ENCODE measurements at places on chromosomes 16 and 17.

DNA sequence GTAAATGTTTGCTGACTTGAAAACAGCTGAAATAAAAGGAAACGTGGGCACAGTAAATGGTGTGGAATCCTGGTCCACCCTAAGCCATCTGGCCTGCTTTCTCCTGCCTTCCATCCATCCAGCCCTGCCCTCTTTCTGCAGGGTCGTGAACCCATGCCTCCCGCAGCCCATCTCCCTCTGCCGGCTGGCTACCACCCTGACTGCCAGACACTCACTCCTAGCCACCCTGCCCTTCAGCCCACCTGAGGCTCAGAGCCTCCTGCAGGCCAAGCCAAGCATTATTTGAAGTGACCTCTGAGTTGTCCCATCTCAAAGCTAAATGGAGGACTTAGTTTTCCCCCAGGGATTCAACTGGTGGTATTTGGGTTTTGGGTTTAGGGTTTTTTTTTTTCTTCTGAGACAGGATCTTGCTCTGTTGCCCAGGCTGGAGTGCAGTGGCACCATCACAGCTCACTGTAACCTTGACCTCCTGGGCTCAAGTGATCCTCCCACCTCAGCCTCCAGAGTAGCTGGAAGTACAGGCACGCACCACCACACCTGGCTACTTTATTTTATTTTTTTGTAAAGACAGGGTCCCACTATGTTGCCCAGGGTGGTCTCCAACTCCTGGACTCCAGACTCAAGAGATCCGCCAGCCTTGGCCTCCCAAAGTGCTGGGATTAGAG, 8.4 kb downstream of the ZDHHC1 start:
- no peak for DNase-seq

DNA sequence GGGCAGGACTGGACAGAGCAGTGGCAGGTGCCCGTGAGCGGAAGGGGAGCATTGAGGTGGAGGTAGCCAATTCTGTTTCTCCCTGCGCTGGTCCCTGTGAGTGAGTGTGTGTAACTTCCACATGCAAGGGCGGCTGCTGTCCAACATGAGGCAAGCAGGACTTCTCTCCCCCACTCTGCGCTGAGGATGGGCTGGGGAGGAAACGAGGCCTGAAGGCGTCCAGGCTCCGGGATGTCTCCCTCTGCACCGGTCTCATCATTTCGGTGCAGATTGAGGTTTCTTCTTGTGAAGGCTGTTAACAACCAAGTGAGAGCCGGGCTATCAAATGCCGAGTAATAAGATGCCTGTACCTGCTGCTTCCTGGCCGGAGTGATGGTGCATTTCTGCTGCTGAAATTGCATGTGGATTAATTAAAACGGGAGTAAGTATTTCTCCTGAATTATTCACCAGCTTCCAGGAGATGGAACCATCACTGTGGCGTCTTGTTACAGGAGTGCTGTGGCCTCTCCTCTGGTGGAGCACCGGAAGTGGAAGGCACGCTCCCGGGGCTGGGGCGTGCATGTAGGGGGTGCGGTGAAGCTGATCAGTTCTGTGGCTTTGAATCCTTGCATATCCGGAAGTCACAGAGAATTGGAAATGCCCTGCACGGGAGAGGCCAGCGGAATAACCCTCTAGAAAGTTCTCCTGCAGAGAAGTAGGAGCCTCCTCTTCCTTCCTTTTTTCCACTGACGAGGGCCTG, 41.7 kb upstream of the MGAT5B start:
- no peak for DNase-seq

DNA sequence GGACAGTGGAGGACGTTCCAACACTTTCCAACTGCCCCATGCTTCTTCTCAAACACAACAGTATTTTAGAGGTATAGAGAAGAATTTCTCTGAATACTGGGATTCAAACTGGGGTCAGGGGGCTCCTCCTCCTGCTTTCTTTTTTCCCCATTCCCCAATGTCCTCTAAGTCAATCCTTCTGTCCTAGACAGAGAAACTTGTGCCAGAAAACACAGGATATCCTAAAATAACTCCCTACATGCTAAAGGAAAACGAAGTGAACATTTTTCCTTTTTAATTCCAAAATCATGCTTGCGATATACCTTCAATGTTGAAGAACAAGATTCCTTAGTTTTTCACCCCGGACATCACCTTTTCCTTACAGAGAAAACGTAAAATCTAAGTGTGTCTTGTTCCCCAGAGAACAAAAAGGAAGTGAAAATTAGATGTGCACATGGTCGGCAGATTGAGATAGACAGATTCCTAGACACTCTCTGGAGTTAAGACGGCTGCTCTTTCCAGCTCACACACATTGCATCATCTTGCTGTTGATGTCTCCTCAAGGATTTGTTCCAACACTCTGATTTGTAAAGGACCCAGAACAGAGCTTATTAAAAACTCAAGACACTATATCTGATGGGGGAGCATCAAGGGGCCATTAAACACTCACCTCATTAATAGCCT, 228.2 kb downstream of the GRIN2A start:
- DNase-seq = no peak

GRCh38 chr17:35295686-35296085, 52.8 kb downstream of the SLFN5 start:
- no peak for DNase-seq

GRCh38 chr17:45018848-45019711, 32.4 kb downstream of the DCAKD start:
- DNase-seq = no peak
